Left cardiac atrium (tissue), 4 donors: ENCODE measurements at places on chromosomes 5 and 9.

- DNase-seq: no peak
These were observed 168.7 kb upstream of the FST start for GRCh38 chr5:53311681-53312080.

DNA sequence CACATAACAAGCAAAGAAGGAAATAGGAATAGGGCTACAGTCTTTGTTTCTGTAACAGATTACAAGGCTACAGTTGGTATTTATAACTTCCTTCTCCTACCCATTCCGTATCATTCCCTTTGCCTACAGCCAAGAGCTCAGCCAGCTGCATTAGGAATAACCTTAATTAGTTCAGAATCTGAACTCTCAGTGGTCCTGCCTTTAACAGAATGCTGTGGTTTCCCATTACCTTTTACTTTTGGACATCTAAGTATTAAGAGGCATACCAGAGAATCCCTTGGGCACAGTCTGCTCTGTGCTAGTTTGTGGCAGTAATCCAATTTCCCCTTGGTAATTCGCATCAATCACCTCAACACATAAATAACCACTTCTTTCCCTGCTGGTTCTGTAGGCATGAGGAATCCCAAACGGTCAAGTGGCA is 44.2 kb downstream of the PKD2L2 start:
- no peak for DNase-seq

GRCh38 chr5:66757834-66758371 is 161.7 kb downstream of the MAST4 start:
- DNase-seq: no peak

- no peak for DNase-seq
These were observed 1.6 kb downstream of the NINJ1 start for GRCh38 chr9:93132287-93132927.

GRCh38 chr5:169592937-169593650 is 9.5 kb downstream of the SPDL1 start:
- DNase-seq: no peak

- no peak for DNase-seq
These were observed 24.3 kb downstream of the SPAAR start for GRCh38 chr9:35933550-35934067.

DNA sequence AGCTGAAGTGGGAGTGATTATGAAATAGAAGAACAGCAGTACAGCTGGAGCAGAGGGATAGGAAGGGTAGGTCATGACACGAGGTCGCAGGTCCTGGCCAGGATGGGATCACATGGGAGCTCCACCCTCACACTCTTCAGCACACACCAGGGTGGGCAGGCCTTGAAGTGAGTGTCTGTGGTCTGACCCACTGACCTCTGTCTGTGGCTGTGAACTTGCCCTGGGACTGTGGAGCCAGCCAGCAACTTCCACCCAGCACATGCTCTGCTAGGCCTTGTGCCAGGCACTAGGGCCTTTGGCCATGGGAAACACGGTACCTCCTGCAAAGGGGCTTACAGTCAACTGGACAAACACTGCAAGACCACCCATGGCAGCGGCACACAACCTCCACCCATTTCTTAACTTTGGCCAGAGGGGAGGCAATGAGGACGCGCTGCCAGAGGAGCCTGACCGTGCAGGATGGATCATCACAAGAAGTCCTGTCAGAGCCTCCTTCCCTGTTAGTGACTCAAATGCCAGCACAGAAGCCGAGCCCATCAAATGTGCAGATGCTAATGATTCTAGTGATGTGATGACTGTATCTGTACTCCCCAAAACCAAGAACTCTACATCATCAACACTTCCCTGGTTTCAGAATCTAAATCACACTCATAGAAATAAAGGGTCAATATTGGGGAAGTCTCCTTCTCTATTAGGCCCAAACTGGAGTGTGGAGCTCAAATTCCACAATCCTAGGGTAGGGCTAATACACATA is 113.6 kb downstream of the DPYSL3 start:
- DNase-seq: peak; percentile 51

DNA sequence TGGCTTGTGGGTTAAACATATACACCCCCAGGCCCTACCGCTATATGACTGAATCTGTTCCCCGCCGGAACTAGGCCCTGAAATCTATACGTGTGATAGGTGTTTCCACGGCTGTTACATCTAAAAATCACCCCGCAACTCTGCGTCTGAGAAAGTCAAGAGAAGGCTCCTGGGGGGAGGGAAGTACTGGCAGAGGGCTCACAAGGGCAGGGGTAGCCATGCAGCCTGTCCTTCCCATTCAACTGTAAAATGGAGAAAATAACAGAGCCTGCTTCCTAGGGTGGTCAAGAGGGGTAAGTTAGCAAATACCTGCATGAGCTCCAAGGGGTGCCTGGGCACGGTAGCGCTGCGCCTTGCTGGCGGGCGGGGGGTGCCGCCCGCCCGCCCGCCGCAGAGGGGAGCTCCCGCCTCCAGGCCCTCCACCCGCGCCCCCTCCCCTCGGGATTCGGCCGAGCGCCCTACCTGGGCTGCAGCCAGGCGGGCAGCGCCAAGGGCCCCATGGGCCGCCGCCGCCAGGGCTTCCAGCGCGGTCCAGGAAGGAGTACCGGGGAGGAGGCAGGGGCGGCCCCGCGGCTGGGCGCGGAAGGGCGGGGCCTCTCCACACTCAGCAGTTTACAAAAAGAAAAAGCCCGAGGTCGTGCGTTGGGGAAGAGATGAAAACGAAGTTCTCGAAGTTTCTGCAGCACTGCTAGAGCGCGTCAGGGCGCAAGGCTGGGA is at the start of gene HACD4:
TSS of gene HACD4 (minus strand) at position 550 of the 717 bp plus-strand sequence. CDS start at position 500, 50 bp downstream.
- peak; percentile 65 for DNase-seq

GRCh38 chr5:54090495-54091120 is 219.8 kb downstream of the ARL15 start:
- no peak for DNase-seq
